ENCODE measurements at places on chromosomes 16 and 17.

- peak; percentile 49 for DNase-seq
Observed at GRCh38 chr17:60971515-60972369, 294.1 kb downstream of the BCAS3 start.

DNA sequence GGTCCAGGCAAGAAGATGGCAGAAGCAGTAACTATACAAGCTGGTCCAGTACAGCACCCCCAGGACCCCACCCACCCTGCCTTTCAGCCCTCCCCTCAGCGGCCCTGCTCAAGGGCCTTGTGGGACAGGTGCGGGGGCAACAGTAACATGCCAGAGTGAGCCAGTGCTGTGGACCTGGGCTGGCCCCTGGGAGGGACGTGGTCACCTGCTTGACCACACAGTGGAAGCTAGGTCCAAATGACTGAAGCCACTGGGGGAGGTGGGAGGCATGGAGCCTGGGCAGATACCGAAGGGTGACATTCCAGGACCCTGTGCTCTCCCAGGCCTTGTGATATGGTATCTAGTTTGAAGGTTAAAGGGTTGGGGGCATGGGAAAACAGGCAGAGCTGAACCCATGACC is 17.3 kb downstream of the ATP6V0D1 start:
- no peak for DNase-seq

- peak; percentile 58 for DNase-seq
Observed at GRCh38 chr16:14405611-14406537, 224.2 kb downstream of the PARN start.

- no peak for DNase-seq
Observed at GRCh38 chr16:28936784-28937155, 5.0 kb downstream of the CD19 start.

DNA sequence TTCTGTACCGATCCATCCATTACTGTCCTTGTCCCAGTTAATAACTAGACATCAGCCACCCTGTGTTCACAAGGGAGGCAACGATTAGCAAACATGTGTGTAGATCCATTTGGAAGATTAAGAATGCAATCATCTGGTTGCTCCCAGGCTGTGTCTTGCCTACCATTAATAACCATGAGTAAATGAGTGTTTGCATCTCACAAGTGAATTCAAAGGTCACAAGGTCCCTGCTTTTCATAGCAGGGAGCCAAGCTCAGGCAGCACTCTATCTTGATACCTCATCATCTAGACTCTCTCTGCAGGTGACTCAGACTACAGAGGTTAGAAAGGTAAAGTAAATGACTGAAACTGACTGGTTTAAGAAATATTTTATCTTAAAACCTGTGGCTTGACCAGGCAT is 25.3 kb downstream of the VWA3A start:
- no peak for DNase-seq

DNA sequence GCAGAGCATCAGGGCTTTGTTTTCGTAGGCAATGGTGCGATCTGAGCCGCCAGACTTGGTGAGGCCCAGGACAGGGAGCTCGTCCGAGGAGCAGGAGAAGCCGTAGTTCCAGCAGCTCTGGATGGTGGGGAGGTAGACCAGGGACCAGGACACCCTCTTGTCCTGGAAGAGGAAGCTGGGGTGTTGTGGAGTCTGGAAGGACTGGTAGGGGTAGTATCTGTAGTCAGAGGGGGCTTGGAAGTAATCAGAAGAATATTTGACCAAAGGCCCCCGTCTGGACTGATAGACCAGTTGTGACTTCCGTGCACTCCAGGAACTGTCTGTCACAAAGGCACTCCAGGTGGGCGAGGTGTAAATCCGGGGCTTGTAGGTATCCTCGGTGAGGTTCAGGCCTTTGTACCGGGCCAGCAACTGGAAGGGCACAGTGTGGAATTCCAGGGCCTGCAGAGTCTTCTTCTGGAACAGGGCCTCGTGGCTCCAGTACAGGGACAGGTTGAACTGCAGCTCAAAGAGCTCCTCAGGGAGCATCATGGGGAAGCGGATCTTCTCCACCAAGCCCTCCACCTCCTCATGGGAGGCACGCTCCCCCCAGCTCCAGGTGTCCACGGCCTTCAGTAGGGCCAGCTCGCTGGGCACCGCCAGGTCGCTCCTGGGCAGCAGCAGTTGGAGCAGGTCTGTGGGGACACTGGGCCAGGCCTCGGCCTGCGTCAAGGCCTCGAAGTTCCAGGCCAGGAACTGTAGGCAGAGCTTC is 7.8 kb downstream of the LGALS3BP start:
- DNase-seq, result no peak

DNA sequence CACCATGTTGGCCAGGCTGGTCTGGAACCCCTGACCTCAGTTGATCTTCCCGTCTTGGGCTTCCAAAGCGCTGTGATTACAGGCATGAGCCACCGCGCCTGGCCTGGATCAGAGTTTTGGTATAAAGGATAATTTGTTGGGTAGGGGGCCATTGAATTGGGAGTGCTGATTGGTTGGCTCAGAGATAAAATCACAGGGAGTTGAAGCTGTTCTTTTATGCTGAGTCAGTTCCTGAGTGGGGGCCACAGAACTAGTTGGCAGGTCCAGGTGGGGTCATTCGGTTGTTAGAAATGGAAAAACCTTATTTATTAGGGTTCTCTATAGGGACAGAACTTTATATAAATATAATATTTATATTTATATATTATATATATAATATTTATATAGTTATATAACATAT is 147.1 kb downstream of the SSH2 start:
- DNase-seq, result no peak

DNA sequence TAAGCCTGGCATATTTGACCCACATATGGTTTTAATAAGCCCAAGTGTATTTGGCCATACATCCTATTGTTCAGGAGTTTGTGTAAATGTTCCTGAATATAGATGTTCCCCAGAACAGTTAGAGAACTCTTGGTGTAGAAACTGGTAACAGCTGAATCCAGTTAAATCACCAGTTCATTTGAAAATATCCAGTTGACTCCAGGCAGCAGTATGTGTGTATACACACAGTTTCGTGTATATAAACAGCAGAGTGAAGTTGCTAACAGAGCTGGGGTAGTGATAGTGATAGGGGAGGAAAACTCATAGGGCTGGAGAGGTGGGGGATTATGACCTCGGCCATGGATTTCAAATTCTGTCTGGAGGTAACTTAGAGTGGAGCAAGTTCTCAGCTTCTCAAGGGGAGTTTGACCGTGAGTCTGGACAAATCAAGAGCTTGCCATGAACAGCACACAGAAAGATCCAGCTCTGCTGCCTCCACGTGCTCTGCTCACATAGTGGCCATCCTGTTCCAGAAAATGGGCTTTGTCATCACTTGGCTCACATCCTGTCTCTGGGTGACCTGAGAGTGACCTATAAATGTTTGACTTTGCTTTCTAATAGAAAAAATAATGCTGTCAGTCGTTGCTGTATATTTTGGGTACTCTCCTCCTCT is 30.6 kb upstream of the MMD start:
- DNase-seq, result no peak

DNA sequence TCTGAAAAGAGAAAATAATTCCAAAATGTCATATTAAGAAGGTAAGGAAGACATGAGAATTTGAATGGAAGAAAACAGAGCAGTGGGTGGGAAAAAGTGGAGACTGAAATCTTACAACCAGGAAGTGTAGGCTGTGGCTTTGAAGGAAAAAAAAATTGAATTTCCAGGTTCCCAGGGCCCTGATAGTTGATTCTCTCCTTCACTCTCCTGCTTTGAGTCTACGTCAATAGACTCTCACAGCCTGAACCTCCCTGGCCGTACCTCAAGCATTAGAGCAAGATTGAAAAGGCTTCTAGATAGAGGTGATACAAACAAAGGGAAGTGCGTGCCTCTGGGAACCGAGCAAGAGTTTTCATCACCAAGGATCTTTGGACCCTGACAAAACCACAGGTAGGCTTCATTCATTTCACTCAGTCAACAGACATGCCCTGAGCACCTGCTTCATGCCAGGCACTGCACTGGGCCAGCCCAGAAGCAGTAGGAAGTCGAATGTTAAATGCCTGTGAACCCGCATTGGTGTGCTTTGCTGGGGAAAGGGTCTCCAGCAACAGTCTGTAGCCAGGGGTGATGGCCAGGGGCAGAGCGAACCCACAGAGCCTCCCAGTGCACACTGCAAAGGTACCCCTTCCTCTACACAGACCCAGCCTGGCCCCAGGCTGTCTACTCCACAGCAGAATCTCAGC is 163.9 kb downstream of the SLC39A11 start:
- DNase-seq, result no peak

GRCh38 chr16:47309581-47310312 is 151.1 kb downstream of the ITFG1 start:
- no peak for DNase-seq

- no peak for DNase-seq
Observed at GRCh38 chr16:5296176-5296575, 198.6 kb upstream of the EEF2KMT start.

GRCh38 chr16:10868104-10868595 is 8.9 kb upstream of the CIITA start:
- DNase-seq, result no peak

DNA sequence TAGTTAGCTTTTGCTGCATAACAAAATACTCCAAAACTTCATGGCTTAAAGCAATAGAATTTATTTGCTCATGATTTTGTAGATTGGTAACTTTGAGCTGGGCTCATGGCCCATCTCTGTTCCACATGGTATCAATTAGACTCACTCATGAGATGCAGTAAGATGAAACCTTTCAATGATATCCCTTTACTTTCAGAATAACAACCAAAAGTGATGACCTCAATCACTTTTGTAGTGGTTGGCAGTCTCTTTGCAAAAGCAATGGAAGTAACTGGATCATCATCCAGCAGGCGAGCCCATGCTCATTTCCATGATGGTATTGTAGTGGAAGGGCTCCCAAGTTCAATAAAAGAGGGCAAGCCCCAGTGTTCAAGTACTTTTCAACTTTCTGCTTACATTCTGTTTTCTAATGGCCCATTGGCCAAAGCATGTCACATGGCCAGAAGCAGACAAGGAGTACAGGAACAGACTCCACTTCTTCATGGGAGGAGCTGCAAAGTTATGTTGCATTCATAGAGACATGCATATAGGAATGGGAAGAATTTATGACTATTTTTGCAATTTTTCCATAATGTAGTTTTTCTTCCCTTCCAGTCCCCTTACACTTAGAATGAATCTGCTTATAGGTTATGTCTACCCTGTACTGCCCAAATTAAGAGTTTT is 41.7 kb downstream of the EFCAB5 start:
- no peak for DNase-seq

DNA sequence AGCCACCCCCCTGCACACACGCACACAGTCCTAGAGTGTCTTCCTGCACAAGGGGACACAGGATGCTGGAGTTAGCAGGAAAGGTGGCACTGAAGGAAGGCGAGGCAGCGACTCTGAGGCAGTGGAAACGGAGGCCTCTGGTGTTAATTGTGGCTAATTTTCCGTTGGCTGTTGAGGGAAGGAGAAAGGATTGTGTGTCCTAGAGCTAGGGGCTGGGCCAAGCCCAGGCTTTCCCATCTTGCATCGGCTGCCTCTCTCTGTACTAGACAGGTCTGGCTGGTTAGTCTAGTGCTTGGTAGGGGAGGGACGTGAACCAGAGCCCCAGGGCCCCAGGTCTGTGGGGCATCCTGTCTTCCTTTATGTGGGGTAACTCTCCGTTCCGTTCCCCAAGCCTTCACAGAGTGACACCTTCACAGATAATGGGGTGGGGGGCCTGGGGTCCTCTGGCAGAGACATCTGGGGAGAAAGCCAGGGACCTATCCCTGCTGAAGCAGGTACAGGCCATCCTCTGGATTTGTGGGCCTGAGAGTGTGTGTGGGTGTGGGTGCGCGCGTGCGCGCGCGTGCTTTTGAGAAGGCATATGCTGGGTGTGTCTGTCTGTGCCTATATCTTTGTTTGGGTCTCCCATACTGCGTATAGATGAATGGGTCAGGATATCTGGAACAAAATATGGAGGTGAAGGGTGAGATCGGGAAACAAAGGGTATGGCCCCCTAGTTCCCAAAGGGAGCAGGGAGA is at the start of gene CHD3:
Gene CHD3 (plus strand): TSS at position 606 of the 737 bp plus-strand sequence. CDS start 212 bp downstream, outside the sequence.
- peak; percentile 77 for DNase-seq
